Activated naive CD4-positive, alpha-beta T cell treated with anti-CD3 and anti-CD28 coated beads, Interleukin-2, amount 50 U/mL, for 72 hours (primary cell): ENCODE measurements at places on chromosomes 13 and 19. TPM values are rescaled to one million over a fixed set of nuclear protein-coding genes. Genes with fewer than 3 reads are reported as not detected.

The RNF17 gene
- 0.54 TPM for total RNA-seq

The UPF1 gene
- 109 TPM for total RNA-seq

The SPTBN4 gene
- 4.2 TPM for total RNA-seq

The S1PR4 gene
- total RNA-seq = 18.6 TPM

The CEACAM3 gene
- not detected for total RNA-seq

The ANKRD10 gene
- total RNA-seq = 160 TPM

The TSHZ3 gene
- 0.27 TPM for total RNA-seq

The RASIP1 gene
- total RNA-seq = 0.66 TPM
